Amniotic epithelial cell (primary cell): ENCODE measurements at places on chromosomes 3 and 15.
A peak's percentile ranks its signal among the peaks of the same experiment; 100 is the strongest.

DNA sequence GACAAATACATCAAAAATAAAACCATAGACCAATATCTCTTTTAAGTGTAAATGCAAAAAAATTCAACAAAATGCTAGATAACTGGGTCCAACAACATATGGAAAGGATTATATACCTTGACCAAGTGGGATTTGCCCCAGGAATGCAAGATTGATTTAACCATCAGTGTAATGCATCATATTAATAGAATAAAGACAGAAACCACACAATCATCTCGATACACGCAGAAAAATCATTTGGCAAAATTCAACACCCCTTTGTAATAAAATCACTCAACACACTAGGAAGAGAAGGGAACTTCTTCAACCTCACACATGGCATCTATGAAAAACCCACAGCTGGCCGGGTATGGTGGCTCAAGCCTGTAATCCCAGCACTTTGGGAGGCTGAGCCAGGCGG is 19.5 kb downstream of the GREM1 start:
- DNase-seq: no peak

DNA sequence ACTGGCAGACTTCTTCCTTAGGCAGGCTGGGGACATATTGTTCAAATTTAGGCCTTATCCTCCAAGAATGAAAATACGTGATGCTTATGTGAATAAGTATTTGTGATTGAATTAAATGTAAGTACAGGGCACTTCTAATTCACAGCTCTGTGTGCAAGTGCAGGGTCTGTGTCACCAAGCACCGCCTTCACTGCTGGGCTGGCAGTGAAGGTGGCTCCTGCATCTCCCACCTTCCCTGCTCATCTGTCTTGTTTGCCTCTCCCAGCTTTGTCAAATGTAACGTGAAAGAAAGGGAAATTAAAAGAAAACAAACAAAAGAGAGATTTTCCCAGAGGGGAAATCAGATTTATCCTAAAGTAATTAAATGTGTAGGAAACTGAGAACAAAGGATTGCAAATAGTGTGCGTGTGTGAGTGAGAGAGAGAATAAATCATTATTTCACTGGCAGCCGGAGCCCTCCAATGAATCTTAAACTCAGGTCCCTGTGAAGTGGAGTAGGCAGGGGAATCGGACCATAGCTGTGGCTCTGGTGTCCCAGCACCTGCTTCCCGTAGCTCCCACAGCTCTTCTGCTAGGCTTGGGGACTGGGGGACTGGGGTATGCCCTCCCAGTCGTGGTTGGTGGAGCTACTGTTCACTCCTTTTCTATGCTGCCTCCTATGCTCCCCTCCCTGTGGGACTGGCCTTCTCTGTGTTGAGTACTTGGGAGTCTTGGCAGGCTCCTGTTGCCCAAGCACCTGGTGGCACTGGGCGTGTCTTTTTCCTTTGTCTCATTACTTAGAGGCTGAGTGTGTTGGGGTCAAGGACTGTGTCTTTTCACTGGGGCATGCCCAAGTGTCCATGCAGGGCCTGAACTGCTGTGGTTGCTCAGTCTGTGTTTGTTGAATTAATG is 222.2 kb downstream of the EPHB1 start:
- DNase-seq: no peak

GRCh38 chr15:64180235-64180824 is 17.5 kb upstream of the PPIB start:
- DNase-seq: no peak

DNA sequence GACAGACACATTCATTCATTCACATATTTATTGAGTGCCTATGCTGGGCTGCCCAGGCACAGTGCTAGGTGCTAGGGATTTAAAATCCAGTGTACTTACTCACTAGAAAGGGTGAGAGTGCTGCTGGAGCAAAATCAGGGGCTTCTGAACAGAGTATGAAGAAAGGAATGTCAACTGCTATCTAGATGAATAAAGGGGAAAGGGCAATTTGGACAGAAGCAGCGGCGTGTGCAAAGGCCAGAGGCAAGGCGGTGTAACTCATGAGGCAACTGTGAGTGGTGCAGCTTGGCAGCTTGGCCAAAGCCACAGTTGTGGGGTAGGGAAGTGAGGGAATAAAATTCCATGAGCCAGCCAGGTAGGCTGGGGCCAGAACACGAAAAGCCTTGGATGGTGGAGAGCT is 76.7 kb downstream of the RAD18 start:
- DNase-seq: peak; percentile 63

DNA sequence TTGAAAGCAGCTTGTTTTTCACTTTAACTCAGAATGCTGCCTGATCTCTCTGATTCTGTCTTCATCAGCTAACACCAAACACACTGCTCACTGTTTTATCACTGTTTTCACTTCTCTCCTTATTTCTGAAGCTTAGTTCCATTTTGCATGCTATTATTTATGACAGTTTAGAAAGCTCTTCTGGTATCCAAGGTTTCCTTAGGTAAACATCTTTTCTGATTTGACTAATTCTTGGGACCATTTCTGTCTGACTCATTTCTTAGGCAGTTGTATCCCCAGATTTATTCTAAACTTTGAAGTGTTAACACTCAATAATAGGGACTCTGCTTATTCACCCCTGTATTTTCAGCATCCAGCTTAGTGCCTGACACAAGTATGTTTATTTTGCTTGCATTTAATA is 167.7 kb downstream of the BCHE start:
- DNase-seq: peak; percentile 58

DNA sequence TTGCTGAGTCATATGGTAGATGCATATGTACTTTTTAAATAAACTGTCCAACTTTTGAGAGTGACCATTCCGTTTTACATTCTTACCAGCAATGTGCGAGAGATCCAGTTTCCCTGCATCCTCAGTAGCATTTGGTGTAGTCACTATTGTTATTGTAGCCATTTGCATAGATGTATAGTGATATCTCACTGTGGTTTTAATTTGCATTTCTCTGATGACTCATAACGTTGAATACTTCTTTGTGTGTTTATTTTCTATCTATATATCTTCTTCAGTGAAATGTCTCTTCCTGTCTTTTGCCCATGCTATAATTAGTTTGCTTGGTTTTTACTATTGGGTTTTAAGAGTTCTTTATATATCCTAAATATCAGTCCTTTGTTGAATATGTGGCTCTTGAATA is 255.7 kb upstream of the GRM7 start:
- no peak for DNase-seq

DNA sequence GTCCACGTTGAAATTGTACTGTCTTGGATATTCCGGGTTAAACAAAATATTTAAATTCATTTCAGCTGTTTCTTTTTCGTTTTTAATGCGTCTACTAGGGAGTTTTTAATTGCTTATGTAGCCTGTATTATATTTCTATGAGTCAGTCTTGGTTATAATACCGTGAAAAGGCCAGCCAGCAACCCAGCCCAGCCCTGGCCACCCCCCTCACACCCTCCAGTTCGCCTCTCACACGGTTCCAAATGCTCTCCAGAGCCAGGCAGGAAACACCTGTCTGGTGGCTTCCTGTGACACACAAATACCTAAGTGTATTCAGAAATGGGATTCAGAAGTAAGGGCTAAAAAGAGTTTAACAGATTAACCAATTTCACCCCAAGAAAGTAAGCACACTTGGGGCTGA is 4.4 kb downstream of the SH3BP5 start:
- no peak for DNase-seq

GRCh38 chr3:45641756-45642155 is 47.2 kb downstream of the LIMD1 start:
- DNase-seq: no peak

DNA sequence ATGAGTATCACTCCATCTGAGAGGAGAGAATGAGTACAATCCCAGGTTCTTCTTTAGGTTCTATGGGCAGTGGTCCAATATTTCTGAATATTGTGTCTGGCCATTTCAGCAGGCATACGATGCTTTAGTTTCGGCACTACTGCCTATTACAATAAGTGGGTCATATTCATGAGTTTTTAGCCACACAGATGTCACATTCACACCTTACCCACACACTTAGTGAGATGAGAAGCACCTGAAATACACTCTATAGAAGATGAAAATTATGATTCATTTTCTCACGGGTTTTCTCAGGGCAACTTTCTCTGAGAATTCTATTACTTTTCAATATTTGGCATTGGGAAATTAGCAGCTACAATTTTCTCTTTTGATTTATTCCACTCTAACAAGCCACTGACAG is 132.2 kb downstream of the TGFBR2 start:
- DNase-seq: no peak
